Astrocyte (in vitro differentiated cells and primary cell): ENCODE measurements at places on chromosomes 6 and 20.

GRCh38 chr6:64539917-64540316, 904.3 kb downstream of the PHF3 start:
- no peak for DNase-seq

- no peak for DNase-seq
Observed at GRCh38 chr20:25033265-25033923, 24.5 kb downstream of the ACSS1 start.

DNA sequence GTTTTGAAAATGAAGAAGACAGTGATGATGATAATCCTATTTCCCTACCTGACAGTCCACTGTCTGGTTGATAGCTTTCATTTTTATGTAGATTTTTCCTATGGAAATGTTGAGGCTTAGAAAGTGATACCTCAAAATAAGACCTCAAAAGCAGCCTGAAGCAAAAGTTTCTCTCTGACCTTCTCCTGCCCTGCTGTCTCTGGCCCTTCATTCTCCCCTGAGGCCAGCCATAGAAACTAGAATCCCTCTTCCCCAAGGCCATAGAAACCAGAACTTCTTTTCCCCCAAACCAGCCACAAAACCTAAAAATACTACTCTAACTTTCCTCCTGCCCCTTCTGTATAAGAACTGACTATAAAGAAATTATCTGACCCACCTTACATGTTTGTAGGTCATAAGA, 52.6 kb upstream of the GCM1 start:
- DNase-seq: no peak

DNA sequence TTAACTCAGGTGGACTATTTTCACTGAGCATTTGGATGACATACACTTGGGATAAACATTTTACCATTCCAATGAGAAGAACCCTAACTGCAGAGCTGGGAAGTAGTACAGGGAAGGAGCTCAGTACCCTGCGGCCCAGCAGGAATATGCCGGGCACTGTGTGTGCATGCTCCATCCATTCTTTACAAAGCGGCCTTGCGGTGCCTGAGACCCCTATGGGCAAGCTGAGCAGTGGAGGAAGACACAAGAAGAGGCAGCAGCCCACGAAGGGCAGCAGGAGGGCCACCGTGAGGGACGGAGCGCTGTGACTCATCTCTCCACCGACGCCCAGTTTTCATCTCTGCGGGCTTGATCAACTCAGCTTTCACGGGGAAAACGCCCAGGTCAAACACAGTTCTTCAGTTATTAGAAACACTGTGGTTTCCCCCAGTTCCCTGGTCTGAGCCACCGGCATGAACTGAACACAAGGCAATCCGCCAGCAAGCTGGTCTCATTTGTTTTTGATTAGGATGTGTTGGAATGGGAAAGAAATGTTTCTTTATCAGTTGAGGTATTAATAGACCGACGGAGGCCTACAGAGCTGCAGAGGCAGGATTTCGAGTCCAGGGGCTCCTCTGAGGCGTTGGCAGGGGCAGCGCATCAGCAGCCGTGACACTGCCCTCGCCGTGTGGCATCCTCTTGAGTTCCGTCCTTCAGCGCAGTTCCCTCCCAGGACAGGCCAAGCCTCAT, 44.9 kb downstream of the IRF4 start:
- peak; percentile 70 for DNase-seq
